ENCODE measurements at places on chromosomes 1 and 21.

DNA sequence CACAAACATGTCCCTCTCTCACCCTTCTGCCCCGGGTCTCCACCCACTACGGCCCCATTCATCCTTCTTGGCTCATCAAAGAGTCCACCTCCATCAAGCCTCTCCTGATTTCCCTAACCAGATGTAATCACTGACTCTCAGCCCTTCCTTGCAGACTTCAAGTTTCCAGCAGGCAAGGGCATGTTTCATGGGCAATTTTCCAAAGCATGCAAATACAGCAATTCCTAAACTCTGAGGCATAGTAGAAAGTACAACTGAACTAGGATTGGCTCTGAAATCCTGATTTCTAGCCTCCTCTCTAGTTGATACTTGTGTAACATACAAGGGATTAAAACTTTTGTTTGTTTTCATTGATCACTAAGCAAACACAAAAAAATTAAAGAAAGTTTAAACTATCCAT, 109.1 kb upstream of the GADD45A start:
- DNase-seq, result peak; percentile 78

- no peak for DNase-seq
These were observed 22.4 kb upstream of the ZNF692 start for GRCh38 chr1:248881261-248881660.

- DNase-seq, result no peak
These were observed 267.8 kb downstream of the GRIK3 start for GRCh38 chr1:36766481-36766880.

DNA sequence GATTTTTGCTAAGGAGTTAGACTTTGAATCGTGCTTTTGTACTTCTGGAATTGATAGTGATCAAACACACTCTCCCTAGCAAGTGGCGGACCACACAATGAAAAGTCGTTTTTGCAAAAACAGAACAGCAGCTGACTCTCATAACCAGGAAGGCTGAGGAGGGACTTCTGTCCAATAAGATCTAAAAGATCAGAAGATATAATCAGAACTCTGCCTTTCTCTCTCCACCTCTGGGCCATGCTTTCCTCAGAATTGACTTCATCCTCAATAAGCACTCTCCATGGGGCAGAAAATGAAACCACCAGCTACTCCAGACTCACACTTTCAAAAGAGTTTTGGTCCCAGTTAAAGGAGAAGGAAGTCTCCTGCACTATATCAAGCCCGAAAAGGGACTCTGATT, 55.3 kb upstream of the SAMD13 start:
- no peak for DNase-seq

DNA sequence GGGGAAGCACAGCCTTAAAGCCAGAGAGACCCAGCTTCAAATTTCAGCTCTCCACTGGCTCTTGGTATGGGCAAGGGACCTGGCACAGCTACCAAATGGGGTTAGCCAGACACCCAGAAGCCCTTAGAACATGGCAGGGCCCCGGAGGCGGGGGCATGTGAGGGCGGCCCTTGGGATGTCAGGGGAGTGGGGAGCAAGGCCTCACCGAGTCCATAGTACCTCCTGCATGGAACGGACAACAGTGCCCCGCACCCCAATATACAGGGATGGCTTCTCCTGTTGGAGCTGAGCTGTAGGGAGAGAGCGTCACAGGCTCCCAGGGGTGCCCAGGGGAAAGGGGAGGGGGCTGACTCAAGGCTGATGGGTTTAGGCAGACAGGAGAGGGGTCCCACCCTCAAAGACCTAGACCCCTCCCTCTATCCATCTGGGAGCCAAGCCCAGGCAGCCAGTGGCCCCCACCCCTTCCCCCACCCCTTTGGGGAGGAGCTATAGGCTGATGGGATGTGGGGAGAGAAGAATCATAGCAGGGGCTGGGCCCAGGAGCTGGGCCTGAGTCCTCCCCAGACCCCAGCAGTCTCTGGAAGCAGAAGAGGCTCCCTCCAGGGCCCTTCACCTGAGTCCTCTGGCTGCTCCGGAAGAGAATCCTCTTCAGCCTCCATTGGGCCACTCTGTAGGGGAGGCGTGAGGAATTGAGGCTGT, 16.5 kb downstream of the SPOCD1 start:
- DNase-seq, result peak; percentile 37

DNA sequence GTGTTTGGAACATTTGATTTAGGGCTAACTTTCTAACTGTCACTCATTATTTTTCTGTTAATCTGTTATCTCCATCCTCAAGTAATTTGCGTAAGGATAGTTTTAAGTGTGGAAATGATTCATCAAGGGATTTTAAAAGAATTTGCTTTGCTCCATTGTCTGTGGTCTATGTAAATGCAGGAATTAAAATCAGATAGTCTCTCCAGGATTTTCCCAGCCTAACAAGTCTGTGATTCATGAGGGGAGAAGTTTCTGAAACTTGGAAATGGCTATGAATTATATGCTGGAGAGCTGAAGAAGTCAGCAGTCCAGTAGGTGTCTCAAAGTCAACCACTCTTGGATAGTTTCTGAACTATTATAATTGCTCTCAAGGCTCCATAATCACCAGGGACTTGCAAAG, 264.5 kb downstream of the MRPL39 start:
- peak; percentile 87 for DNase-seq

DNA sequence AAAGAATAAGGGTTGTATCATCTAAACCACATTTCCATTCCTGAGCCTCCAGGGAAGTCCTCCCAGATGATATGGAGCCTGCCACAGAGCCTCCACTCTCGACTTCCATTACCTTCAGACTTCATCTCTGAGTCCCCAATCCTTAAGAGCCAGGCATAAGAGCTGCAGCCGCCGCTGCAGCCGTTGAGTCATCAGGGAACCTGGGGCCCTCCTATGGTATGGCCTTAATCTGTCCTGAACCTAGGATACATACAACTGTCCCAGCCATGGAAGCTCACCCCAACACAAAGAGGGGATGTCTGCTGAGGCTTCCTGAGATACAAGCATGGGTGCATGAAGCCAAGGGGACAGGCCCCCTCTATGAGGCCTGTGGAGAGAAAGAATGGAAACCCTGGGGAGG, 16.3 kb downstream of the TAL1 start:
- no peak for DNase-seq

All from fibroblast of skin of right quadriceps (primary cell).